ENCODE measurements at places on chromosomes 16 and 17.

- no peak for DNase-seq
Measured at GRCh38 chr16:55076053-55076452, 145.4 kb downstream of the IRX5 start.

- DNase-seq, result no peak
Measured at GRCh38 chr16:26505496-26505895, 561.2 kb upstream of the C16orf82 start.

GRCh38 chr16:57612494-57612893 lies 15.9 kb upstream of the ADGRG1 start:
- no peak for DNase-seq

- DNase-seq, result no peak
Measured at GRCh38 chr17:67602444-67602843, 115.3 kb upstream of the NOL11 start.

DNA sequence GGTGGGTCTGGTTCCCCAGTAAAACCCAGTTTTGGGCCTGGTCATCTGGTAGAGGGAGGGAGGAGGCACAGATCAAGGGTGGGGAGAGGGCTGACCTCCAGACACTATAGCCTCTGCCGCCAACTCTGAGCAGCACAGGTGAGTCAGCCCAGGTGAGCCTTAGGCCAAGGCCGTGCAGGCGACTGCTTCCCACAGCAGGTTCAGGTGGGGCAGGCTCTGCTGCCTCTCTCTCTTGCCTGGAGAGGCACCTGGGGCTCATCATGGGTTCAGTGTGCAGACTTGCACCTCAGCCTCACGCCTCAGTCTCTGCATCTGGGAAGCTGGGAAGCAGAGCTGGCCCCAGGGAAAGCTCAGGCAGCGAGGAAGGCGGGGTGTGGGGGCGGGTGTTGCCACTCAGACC lies 37.8 kb upstream of the IL34 start:
- DNase-seq, result no peak

DNA sequence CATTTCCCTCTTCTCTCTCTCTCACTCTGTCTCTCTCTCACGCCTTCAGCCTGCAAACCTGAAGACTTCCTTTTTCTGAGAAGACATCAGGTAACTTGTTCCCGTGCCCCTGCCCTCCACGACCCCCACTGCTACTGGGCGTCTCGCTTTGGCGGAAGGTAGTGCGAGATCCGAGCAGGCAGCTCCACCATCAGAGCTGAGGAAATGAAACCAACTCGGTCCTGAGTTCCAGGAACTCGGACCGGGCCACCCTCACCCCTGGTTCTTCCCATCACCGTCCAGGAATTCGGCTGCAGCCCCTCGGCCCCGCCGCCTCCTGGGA lies 585 bp downstream of the MLKL start:
- peak; percentile 4 for DNase-seq

DNA sequence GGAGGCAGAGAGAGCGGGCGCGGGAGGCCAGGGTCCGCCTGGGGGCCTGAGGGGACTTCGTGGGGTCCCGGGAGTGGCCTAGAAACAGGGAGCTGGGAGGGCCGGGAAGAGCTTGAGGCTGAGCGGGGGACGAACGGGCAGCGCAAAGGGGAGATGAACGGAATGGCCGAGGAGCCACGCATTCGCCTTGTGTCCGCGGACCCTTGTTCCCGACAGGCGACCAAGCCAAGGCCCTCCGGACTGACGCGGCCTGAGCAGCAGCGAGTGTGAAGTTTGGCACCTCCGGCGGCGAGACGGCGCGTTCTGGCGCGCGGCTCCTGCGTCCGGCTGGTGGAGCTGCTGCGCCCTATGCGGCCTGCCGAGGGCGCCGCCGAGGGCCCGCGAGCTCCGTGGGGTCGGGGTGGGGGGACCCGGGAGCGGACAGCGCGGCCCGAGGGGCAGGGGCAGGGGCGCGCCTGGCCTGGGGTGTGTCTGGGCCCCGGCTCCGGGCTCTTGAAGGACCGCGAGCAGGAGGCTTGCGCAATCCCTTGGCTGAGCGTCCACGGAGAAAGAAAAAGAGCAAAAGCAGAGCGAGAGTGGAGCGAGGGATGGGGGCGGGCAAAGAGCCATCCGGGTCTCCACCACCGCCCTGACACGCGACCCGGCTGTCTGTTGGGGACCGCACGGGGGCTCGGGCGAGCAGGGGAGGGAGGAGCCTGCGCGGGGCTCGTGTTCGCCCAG lies 1.2 kb upstream of the CBX4 start:
- no peak for DNase-seq

- no peak for DNase-seq
Measured at GRCh38 chr17:62703261-62703775, 75.8 kb downstream of the MRC2 start.

DNA sequence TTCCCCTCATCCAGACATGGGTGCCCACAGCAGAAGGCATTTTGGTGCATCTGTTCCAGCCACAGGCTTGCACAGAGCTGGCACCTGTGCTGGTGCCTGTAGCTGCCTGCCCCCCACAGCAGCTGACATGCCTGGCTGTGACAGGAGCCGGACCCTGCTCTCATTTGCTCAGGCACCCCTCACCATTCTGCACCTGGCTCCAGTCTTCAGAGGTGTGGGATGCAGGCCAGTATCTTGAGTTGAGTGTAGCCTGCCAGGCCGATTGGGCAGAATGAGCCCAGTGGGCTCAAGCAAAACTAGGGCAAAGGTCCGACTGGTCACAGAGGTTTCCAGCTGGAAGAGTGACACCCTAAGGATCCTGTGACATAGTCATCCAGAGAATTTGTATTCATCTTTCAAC lies 887.7 kb downstream of the CDH11 start:
- DNase-seq, result no peak

GRCh38 chr17:75338335-75338734 lies 49.1 kb upstream of the SLC25A19 start:
- DNase-seq, result no peak

DNA sequence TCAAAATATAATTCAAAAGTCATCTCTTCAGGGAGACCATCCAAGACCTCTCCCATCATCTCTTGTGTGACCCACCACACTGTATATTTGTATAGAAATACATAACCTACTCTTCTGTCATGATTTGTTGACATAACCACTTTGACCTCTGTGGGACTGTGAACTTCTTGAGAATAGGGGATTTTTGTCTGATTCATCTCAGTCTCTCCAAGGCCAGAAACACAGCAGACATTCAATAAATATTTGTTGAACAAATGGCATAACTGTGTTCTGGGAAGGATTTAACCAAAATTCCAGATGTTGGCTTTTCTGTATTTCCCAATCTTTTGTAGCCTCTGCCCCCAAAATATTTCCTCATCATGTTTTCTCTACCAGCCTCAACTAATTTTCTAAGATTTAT lies 169.7 kb downstream of the CDH11 start:
- DNase-seq, result no peak

GRCh38 chr16:57133031-57133430 lies 40.6 kb downstream of the CPNE2 start:
- no peak for DNase-seq

GRCh38 chr17:45364531-45365390 lies 47.9 kb upstream of the MAP3K14 start:
- no peak for DNase-seq

- DNase-seq, result peak; percentile 17
Measured at GRCh38 chr16:80803339-80804055, 901 bp downstream of the CDYL2 start.

DNA sequence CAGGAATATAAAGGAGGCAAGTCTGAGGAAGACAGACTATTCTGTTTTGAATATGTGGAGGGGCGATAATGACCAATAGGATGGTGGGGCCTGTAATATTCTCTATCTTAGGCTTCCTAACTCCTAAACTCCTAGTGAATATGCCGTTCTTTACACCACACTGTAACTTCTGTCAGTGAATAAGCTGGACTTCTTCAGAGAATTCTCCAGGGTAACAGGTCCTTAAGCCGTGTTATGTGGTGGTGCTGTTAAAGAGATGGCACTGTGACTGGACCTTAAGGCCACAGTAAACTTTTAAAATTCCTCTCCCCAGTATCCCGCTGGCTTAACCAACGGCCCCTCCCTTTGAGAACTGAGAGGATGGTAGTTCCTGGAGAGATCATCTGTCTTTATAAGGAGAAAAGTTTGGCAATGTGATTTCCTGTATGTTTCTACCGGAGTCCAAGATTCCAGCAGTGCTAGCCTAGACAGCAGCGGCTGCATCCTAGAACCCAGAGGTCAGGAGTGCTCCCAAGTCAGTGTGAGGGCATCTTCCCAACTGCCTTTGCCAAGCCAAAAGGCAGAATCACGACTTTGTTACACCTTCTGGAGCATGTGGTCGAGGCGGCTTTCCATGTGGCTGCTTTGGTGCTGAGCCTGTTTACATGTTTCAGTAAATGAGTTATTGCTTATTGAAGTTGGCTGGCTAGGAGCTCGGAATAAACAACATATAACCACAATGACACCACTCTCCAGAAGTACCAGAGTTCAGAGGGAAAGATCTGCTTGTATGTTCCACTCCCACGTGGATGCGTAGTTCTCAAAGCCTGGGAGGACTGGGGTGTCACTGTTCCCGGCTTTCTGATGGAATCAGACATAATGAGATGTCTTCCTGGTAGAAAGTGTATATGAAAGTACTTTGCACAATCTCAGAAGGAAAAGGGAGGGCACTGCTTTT lies 41.0 kb downstream of the TUBD1 start:
- DNase-seq, result no peak

DNA sequence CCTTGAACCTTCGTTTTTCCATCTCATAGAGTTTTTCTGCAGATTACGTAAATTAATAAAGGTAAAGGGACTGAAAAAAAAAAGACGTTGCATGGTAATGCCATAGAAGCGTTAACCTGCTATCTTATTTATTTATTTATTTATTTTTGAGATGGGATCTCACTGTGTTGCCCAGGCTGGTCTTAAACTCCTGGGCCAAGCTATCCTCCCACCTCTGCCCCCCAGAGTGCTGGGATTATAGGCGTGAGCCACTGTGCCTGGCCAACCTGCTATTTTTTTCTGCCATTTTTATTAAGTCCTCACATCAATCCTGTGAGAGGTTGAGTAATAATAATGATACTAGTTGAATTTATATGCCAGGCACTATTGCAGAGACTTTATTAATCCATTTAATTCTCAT lies 7.9 kb downstream of the MSI2 start:
- no peak for DNase-seq

GRCh38 chr16:4538350-4539235 lies at the start of gene CDIP1:
Gene CDIP1, minus strand, starts transcription at chr16:4538773. Its CDS starts 24,643 bp downstream, at chr16:4514130.
- peak; percentile 95 for DNase-seq

- DNase-seq, result no peak
Measured at GRCh38 chr17:27239046-27239445, 54.9 kb upstream of the WSB1 start.

- no peak for DNase-seq
Measured at GRCh38 chr16:8798174-8798527, 512 bp downstream of the PMM2 start.

DNA sequence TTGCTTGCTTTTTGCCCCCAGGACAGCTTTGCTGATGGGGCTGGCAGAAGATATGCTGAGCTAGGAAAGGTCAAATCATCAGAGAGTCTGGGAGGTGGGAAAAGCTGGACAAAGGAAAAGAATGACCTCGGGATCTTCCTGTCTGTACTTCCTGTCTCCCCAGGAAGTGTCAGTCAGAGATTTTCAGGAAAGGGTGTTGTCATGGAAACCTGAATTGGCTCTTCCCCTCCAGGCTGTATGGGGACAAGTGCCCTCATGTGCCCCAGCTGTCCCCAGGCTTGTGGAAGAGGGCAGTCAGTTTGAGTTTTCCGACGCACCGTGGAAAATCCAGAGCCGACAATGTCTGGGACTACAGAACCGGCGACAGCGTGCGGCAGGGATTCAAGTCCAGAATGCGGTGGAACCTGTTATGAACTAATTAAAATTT lies 122.7 kb upstream of the ZFHX3 start:
- DNase-seq, result no peak

GRCh38 chr17:18038861-18039534 lies at the start of the genes ATPAF2 and GID4:
Gene ATPAF2, minus strand, starts transcription at chr17:18039168. Its CDS starts 155 bp downstream, at chr17:18039013.
Gene GID4, plus strand, starts transcription at chr17:18039408. Its CDS starts 57 bp downstream, at chr17:18039465.
- peak; percentile 100 for DNase-seq

GRCh38 chr16:11256661-11257130 lies 692 bp upstream of the SOCS1 start:
- no peak for DNase-seq

DNA sequence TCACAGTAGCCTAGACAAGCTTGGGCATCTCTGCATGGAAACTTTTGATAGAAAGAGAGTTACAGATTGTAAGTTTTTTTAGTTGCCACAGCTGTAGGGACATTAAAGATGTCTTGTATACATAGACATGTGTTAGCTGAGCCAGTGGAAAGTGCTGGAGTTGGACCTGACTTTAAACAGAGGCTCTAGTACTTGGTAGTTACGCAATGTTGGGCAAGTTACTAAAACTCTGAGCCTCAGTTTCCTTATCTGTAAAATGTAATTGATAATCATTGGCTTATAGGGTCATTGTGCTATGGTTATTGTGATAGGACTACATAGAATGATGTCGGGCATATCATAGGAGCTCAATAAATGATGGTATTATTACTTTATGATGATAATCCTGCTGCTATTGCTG lies 225.8 kb upstream of the CPHXL start:
- DNase-seq, result no peak

DNA sequence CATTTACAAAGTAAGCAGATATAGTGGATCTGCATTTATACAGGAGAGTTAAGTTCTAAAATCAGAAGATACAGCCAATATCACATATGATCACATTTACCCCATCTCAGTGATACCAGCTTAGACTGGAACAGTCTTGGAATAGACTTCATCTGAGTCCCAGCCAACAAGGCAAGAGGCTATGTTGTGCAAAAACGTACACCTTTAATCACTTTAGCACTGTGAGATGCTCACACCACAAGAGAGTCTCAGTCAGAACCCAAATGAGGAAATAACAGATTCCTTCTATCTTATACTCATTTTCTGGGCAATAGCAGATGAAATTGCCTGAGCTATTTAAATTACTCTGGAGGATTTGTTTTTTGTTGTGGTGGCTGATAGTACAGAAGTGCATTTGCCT lies 145.6 kb downstream of the ANKFN1 start:
- no peak for DNase-seq

- DNase-seq, result no peak
Measured at GRCh38 chr16:11133344-11133943, 122.6 kb downstream of the SOCS1 start.

DNA sequence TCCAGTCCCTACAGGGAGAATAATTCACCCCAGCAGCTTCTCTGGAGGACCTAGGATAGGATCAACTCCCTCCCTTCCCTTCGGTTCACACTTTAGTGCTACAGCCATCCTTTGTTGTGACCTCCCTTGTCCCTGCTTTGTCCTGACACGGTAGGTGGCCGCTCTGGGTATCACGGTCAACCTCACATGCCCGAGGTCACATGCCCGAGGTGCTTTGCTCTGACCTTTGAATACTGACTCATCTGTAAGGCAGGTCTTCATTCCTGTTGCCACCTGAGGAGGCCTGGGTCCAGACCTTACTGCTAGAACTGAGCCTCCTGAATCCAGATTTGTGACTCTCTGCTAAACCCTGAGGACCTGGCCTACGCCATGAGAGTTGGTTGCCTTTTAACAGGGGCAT lies 19.7 kb downstream of the ALKBH5 start:
- DNase-seq, result no peak

- no peak for DNase-seq
Measured at GRCh38 chr17:42472709-42473521, 14.2 kb downstream of the ATP6V0A1 start.

All from stimulated activated CD8-positive, alpha-beta memory T cell treated with anti-CD3 and anti-CD28 coated beads, Interleukin-12 subunit alpha, Interleukin-12 subunit beta, amount 100 ng/mL, for 4 hours (primary cell).